HTR-8/SVneo (cell line): ENCODE measurements at places on chromosomes 16 and 17.

DNA sequence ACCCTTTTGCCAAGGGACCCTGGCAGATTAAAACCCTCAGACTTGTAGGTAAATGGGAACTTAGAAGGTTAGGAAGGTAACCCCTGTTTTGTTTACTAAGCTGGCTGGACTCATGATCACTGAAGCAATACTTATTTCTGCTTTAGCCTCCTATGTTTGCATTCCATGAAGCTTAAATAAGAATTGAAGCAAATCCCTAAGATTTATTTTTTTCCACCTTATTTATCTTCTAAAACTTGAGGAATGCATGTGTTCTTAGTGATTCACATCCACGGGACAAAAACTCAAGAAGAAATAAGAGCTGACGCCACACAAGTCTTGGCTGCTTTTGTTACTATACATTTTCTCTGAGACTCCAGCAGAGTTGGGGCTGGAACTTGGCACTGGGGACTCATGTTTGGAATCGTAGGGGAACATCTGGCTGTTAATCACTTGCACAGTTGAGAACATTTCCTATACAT is 35.5 kb downstream of the CLUAP1 start:
- no peak for DNase-seq

DNA sequence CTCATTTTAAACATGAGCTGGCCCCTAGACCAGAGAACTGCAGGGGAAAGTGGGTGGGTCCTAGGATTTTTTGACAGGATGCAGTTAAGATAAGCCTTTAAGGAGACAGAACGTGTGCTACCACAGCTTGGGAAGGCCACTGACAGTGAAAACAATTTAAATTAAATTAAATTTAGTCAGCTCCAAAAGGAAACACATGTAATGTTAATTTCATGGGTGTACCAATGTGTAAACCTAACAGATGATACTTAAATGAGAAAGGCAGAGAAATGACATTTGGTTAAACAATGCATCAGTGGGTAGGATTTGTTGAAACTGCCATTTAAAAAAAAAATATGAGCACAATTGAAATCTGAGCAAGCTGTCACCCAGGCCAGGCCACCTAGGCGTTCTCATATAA is 250.8 kb downstream of the XYLT1 start:
- no peak for DNase-seq

GRCh38 chr17:29909236-29910003 is 20.6 kb downstream of the SSH2 start:
- no peak for DNase-seq

- no peak for DNase-seq
Observed at GRCh38 chr16:53789137-53789536, 85.2 kb downstream of the FTO start.

- no peak for DNase-seq
Observed at GRCh38 chr17:49993423-49994060, 1.5 kb downstream of the DLX3 start.

DNA sequence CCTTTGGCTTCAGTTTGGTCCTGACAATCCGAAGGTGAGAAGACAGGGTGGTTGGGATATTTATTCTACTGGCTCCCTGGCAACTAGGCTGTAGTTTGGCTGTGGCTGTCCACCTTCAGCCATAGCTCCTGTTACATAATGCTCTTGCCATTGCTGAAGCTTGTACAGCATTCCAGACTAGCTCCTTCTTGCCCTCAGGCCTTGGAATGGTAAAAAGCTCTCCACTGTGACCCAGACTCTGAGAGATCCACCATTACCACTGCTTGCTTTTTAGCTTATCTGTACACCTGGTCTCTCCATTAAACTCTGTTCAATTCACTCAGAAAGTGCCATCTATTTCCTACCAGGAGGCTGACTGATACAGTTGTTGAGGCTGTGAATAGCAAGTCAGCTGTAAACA is 231.8 kb upstream of the MON1B start:
- no peak for DNase-seq
